RCC 7860 (cell line): ENCODE measurements at places on chromosomes 4 and X.

DNA sequence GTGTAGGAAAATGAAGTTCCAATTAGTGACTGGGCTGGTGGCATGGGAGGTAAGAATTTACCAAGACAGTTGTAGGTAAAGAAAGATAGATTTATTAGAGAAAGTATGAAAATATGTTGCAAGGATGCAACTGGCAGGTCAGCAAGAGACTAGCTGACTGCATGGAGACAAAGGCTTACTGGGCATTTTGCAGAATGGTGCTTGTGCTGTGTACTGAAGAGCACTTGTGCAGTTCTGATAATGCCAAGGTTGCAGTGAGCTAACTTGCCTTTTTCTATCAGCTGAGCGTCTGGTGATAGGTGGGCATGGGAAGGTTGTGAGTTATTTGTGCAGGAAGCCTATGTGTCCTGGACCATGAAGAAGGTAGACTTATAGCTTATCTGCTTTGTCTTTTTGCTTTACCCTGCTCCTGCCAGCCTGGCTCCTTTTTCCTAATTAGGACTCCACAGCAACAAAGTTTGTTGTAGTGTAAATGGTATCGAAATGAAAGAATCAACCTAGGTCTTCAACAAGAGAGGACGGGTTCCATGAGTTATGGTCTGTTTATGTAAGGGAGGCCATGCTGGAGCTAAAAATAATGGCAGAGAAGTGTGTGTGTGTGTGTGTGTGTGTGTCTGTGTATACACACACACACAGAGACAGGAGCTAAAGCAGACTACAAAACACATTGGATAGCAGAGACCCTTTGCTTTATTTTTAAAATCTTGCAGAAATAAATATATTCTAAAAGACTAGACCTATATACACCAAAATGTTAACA lies 15.0 kb downstream of the BST1 start:
- no peak for DNase-seq

GRCh38 chr4:11312389-11312788 lies 116.3 kb downstream of the HS3ST1 start:
- DNase-seq, result no peak

- DNase-seq, result no peak
These were observed 12.8 kb downstream of the CYSLTR1 start for GRCh38 chrX:78314561-78314960.

- DNase-seq, result peak; percentile 8
These were observed 41.7 kb downstream of the BCORL1 start for GRCh38 chrX:130024127-130024526.

- DNase-seq, result no peak
These were observed 199.0 kb upstream of the CXXC4 start for GRCh38 chr4:104693601-104694201.

DNA sequence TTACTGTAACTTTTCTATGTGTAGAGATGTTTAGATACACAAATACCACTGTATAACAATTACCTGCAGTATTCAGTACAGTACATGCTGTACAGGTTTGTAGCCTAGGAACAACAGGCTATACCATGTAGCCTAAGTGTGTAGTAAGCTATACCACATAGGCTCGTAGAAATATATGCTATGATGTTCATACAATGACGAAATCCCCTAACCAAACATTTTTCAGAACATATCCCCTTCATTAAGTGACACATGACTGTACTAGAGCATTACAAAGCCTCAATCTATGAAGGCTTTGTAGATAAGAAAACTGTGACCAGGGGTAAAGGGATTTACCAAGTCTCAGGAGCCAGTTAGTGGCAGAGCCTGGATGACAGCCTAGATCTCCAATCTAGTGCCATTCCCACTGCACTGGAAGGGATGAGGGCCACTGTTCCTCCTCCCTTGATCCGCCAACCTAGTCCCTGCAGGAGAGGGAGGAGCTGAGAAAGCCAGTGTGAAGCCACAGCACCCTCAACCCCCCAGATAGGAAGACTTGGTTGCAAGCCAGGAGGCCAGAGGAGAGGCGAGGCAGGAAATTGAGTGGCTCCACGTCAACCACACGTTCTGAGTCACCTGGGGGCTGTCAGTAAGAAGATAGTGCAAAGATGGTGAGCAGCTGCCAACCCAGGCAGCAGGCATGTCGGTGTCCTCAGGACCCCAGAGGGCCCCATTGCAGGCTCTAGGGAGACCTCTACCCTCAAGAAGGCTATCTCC lies 227.7 kb downstream of the BCOR start:
- DNase-seq, result peak; percentile 81

GRCh38 chr4:139476363-139476762 lies 22.4 kb downstream of the RAB33B start:
- DNase-seq, result no peak

GRCh38 chr4:25540734-25541133 lies 114.9 kb upstream of the SLC34A2 start:
- no peak for DNase-seq

DNA sequence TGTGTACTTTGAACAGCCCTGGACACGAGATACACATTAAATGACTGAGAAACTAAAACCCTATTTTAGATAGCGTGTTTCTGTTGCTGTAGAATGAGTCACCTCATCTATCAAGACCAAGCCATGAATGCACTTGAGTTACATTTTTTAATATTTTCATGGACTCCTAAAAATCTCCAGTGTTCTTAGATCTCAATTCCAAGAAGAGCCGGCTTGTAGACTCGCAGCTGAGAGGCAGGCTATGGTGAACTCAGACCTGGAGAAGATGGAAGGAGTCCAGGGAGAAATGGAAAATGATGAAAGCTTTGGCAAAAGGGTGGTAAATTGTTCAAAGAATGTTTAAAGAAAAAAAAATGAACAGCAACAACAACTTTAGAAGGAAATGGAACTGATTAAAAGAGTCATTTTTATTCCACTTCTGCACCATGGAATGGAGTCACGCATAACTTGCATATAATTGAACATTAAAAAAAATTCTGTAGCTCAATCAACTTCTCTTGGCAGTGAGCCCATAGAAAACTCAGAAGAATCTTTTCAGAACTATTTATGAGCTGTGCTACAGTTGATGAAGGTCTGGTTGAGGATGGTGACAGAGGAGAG lies 129.8 kb downstream of the MXRA5 start:
- DNase-seq, result no peak

GRCh38 chr4:83112231-83112630 lies 2.3 kb downstream of the PLAC8 start:
- no peak for DNase-seq

- no peak for DNase-seq
These were observed 47.2 kb downstream of the MAP7D3 start for GRCh38 chrX:136203951-136204350.

DNA sequence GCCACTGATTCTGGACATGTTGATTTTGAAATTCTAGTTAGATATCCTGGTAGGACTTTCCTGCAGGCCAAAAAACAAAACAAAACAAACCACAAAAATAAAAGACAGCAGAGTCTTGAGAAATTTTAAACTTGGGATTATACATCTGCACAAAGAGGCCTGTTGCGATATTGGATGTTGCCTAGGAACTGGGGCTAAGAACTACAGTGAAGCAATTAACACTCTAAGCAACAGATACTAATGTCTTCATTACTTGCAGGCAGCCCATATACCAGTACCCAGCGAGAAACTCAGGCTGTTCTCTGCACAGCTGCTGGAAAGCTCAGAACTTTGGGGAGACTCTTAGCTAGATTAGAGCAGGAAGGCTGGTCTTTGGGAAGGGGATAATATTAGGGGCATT lies 69.1 kb upstream of the SCOC start:
- no peak for DNase-seq

GRCh38 chrX:31178769-31179125 lies 106.9 kb upstream of the FTHL17 start:
- no peak for DNase-seq
